Neural progenitor cell (in vitro differentiated cells): ENCODE measurements at places on chromosomes 11 and 22.
A peak's percentile ranks its signal among the peaks of the same experiment; 100 is the strongest.

DNA sequence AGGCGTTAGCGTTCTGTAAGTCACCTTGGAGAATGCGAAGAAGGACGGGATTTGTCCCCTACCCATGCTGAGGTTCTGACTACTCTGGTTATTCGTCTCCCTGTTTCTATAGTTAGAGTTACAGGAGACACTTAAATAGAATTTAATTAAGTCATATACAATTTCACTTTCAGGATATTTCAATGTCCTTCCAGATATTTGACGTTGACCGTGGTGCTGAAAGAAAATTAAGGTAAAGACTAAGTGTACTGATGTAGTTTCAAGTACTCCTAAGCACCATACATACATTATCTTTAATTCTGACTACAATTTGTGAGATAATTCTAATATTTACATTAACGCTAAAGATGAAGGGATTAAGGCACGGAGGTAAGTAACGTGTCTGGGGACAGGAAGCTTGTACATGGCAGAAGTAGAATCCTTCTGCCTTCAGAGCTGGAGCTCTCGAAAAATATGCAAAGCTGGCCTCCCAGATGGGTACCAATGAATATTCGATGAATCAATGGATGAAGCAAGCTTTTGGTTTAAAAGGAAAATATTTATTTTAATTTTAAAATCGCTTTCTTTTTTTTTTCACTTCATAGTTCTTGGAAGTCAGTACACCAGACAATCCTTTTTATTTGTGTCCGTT lies 539 bp upstream of the SLC36A4 start:
- no peak for DNase-seq

GRCh38 chr11:58811499-58811898 lies 33.0 kb downstream of the GLYATL2 start:
- DNase-seq = no peak

DNA sequence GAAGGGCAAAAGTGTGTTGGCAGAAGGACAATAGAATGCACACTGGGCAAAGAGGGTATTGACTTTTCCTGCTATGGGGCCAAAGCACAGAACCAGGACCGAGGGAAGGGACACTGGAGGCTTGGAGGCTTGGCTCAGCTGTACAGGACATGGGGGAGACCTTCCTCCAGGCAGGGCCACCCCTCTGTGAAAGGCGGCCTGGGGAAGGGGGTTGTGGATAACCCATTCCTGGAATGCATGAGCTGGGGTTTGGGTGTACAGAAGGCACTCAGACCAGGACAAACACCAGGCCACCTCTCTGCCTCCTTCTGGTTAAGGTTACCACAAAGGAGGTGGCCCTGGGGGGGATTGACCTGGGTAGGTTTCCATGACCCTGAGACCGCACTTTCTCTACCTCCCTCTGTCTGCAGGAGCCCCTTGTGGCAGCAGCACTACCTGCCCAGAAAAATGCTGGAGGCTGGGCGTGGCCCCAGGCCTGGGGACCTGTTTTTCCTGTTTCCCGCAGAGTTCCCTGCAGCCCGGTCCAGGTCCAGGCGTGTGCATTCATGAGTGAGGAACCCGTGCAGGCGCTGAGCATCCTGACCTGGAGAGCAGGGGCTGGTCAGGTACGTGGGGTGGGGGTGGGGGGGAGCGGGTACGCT lies 9.6 kb downstream of the P2RY2 start:
- DNase-seq = no peak

DNA sequence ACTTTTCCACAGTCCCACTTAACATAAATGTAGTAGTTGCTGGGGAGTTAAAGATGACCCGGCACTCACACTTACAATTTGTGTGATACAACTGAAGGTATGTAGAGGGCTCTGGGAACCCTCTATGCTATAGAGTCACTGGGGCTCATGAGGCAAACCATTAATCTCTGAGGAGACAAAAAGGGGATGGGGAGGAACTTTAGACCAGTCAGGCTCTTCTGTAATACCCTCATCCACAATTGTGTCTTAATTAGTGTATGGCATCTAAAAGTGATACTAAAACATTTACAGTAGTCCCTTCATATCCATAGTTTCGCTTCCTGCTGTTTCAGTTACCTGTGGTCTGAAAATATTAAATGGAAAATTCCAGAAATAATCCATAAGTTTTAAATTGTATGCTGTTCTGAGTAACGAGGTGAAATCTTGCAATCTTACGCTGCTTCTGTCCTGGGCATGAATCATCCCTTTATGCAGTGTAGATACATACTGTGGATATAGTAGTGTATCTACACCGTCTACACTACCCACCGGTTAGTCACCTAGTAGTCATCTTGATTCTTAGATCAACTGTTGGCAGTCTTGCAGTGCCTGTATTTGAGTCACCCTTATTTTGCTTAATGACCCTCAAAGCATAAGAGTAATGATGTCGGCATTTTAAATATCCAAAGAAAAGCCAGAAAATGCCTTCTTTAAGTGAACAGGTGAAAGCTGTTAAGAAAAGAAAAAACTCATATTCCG lies 12.2 kb downstream of the CBL start:
- no peak for DNase-seq

DNA sequence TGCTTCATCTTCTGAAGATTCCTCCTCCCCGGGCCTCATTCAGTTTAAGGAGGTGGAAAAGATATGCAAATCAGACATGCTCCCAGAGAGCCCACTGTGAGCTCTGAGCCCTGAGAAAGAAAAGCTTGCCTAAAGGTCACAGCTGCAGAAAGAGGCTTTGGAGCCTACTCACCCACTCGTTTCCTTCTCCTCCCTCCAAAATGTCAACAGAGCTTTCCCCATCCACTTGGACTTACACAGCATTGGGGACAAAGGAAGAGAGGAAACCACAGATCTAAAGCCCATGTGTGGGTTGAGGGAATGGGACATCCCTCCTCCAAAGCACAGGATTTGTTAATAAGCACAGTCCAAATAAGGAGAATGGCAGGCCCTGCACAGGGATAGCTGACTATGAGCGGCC lies 158.4 kb downstream of the ETS1 start:
- peak; percentile 18 for DNase-seq

DNA sequence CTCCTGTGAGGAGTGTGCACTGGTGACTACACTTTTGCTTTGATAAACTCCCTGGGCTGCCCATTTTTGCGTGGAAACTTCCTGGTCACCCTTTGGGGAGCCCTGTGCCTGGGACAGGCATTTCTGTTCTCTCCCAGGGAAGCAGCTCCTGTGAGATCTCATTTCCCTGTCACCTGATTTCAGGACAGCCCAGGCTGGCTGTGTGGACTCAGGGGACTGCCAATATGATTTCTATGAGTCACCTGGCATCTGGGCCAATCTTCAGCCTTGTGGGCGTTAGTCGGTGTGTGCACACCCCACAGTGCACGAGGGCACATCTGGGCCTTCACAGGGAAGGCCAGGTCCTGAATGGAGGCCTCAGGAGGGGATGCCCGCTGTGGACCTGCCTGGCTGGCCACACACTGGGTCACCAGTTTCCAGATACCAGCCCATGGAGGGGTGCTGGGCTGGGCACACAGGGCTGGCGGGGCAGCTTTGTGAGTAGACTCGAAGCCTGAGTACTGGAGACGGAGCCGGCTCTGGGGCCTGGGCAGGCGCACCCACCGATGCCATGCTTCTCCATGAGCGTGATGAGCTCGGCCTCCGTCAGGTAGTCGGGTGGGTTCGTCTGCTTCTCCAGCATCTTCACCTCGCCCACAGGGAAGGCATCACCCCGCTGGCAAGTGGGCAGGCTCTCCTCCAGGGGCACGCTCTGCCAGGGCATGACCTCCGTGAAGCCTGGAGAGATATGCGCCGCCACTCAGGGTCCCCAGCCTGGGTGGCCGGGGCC lies 9.4 kb upstream of the PPM1F start:
- DNase-seq = no peak

GRCh38 chr22:24424001-24424900 lies 3.1 kb upstream of the ADORA2A start:
- DNase-seq = peak; percentile 67
